Neural progenitor cell (in vitro differentiated cells): ENCODE measurements at places on chromosomes 5 and 9. TPM values are rescaled to one million over a fixed set of nuclear protein-coding genes. Genes with fewer than 3 reads are reported as not detected.

- no peak for DNase-seq
Measured at GRCh38 chr9:136695435-136695895, 8.2 kb upstream of the AGPAT2 start.

DNA sequence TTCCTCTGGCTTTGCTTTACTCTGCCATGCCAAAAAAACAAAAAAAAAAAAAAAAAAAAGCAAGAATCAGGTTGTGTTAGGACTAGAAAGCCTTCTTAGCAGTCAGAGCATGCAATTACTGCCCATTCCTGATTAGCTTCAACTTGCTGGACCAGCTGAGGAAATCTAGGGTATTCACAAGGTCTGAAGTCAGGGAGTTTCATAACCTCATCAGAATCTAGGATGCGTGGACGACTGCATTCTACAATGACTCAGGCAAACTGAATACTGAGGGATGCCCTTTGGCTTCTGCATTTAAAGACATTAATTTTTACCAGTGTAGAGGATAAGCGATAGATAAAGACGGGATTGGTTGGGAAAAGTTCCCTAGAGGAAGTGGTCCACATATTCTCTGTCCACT, 39.2 kb upstream of the SHOC1 start:
- DNase-seq, result no peak

DNA sequence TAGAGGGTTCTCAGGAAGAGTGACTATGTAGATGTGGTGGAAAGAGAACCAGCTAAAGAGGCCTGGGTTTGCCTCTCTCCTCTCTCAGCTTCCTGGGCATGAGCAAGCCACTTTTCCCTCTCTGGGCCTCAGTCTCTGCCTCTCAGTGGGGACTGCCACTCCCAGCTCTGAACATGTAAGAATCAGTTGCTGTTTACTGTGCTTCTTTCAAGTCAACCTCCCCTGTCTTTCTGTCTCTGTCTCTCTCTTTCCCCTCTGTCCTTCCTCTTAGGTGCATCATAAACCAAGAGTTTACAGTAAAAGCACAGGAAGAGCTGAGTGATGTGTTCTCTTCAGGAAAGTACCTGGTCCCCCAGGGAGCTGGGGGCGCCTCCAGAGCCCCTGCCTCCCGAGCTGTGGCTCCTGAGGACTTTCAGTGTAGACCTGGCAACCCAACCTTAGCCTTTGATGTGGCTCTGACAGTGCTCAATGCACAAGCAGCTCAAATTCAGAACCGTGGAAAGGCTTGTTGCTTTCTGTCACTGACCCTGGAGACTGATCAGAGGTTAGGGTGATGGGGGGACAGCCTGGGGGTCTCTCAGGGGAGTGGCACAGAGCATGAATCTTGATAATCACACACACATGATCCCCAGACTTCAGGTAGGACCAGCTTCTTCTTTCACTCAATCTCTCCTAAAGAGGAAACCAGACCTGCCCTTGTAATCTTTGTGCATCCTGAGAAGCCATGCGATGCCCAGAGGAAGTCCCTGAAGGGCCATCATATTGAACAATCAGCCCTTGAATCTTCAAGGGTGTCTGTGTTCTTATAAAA, 59.4 kb upstream of the TNFSF8 start:
- DNase-seq, result no peak

IFNA13 gene
- total RNA-seq, result not detected in 2 replicates

DNA sequence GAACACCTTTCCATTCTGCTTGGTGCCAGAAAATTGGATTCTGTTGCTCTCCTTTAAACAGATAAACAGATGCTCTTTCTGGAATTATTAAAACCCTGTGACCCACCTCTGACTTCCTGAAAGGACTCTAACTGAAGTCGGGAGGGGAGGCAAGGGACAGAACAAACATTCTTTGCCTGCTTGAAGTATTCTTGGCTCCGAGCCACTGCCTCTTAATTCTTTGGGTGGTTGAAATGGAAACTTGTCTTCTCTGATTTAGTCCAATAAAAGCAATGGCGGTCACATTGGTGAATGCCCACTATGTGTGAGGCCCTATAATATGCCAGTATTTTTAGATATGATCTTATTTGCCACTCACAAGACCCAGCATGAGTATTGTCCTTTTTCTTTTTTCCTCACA, 236.8 kb downstream of the SLIT3 start:
- peak; percentile 28 for DNase-seq

GRCh38 chr5:4306057-4306456, 710.4 kb downstream of the IRX1 start:
- DNase-seq, result no peak

GRCh38 chr5:158897444-158898160, 202.1 kb downstream of the EBF1 start:
- DNase-seq, result no peak

- no peak for DNase-seq
Measured at GRCh38 chr5:60338846-60339245, 361.1 kb downstream of the DEPDC1B start.

GRCh38 chr9:30382271-30382670, 2002.2 kb upstream of the ACO1 start:
- no peak for DNase-seq

- no peak for DNase-seq
Measured at GRCh38 chr9:89543111-89543510, 45.2 kb upstream of the SEMA4D start.

GRCh38 chr9:84145031-84145430, 164.4 kb downstream of the RMI1 start:
- DNase-seq, result no peak

DNA sequence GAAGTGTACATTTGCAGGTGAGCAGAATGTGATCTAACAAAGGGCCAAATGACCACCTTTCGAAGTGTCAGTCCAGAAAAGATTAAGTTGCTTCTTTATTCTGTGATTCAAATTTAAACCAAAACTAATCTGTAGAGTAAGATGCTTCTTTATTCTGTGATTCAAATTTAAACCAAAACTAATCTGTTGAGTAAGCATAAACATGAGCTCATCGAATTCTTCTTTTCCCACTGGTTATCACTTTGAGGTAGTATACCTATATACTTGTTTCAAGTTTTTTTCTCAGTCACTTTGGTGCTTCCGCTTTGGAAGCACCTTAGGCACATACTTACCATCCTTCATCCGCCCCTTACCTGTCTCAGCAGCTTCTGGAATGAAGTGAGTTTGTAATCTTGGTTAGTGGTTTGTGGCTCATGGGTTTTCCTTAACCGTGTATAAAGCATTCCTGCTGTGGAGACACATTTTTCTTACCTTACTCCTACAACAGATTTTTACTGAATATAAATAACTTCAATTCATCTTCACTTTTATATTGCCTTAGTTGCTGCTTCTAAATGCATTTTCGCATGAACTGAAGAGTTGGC, 40.7 kb upstream of the CTXN3 start:
- DNase-seq, result no peak

NMUR2 gene
- total RNA-seq, result 0.07 TPM in 1 of 2 replicates, not detected in the other

SMC5 gene
- total RNA-seq, result 35.2 and 63.1 TPM in 2 replicates

DNA sequence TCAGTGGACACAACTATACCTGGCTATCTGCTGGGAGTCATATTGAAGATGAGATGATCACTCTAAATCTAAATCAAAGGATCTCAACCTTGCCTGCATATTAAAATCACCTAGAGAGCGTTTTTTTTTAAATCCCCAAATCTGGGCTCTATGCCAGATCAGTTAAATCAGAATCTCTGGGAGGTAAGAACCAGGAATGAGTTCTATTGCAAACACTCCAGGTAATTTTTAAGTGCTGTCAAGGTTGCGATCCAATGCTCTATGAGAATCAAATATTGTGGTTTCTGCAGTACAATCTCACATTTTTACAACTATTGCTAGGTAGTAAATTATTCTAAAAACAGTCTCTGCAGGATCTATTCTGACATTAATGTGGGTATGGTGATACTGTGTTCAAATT, 202.3 kb upstream of the OR13F1 start:
- no peak for DNase-seq

IL17B gene
- not detected in 2 replicates for total RNA-seq

- no peak for DNase-seq
Measured at GRCh38 chr5:74146796-74147195, 493.7 kb downstream of the ENC1 start.

ANXA6 gene
- 95.0 and 97.6 TPM in 2 replicates for total RNA-seq

ADGRD2 gene
- total RNA-seq, result 0.13 and 0.43 TPM in 2 replicates

GRCh38 chr5:128083811-128084227, 253 bp downstream of the SLC12A2 start:
- DNase-seq, result no peak

PCDHGB6 gene
- total RNA-seq, result 13.2 and 22.1 TPM in 2 replicates

DNA sequence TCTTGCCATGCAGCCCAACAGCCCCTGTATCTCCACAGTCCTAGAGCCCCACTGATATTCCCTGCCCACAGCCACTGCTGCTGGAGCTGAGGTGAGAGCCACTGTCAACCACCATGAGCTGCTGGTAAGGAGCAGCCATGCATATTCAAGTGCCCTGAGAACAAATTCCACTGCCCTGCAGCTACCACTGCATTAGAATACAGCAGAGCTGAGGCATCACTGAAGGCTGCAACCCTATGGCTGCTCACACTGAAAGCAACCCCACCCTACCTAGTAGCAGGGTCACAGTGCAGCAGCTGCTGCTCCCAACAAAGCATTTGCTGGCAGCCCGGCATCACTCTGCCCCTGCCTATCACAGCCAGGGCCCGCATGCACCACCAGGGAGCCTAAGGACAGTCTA, 68.6 kb downstream of the SKIC3 start:
- DNase-seq, result no peak

DNA sequence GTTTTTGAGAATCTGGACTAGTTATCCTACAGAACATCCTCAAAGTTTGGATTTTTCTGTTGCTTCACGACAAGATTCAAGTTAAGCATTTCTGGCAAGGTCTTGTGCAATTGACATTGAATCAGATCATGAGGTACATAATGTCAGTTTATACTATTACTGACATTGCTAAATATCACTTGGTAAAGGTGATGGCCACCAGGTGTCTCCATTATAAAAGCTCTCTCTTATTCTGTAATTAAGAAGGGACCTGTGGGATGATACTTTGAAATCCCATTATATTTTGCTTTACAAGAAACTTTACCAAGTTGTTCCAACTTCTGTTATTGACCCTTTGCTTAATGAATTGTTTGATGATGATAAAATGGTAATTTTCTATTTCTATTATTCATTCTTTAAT, 131.0 kb upstream of the ASTN2 start:
- no peak for DNase-seq

DNA sequence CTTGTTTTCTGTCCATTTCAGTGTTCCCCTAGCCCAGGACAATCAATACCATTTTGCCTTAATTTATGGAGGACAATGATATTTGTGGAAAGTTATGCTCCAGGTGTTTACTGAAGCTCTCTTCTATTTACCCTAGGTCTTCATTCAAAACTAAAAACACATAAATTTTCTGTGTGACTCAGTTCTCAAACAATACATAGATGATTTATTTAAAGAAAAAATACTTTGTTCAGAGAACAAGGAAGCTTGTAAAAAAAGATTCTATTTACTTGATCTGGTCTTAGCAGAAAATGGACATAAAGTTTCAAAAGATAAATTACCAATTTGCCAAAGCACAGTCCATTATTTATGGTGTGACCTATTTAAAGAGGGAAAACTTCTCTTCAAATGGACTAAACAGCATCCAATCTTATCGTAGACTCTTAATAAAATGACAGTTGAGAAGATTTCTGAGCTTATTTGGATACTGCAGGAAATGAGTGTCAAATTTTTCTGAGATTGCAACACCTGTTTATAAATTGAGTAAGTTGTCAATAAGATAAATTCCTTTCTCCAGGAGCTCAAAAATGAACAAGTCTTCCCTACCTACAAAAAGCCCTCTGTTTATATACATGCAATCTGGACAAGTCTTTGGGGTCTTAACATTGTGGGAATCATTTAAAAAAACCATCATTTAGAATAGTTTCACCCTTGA, 627.2 kb downstream of the PSAT1 start:
- DNase-seq, result no peak

DNA sequence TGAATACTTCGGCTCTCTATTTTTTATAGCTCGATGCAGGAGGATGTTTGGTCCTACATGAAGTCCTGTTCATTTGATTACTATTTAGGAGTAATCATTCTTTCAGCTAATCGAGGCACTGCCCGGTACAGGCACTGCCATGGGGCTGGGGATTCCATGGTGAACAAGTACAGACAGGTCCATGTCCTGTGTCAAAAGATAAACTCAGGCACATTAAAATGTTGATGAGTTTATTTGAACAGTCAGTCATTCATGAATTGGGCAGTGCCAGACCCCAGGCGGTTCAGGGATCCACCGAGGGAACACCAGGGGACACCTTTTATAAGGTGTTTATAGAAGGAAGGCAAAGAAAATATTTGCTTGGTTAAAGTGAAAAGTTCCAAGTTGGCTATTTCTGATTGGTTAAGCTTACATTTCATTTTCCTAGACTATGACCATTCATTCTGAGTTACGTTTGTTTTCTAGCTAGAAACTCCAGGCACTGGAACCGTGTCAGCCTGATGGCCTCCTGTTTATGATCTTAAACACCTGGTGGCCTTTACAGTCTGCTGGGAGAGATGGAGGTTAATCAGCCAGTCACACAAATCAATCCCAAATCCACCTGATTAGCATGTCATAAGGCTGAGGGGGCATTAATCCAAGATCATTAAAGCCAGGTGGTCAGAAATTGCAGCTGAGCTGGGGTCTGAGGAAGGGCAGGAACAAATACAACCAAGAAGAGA, 47.0 kb upstream of the TDRD7 start:
- no peak for DNase-seq

- no peak for DNase-seq
Measured at GRCh38 chr9:21097817-21098216, 20.1 kb upstream of the IFNB1 start.

- DNase-seq, result no peak
Measured at GRCh38 chr9:78406933-78407332, 110.0 kb downstream of the PSAT1 start.

TXNDC8 gene
- total RNA-seq, result not detected in 2 replicates

DAB2 gene
- total RNA-seq, result 9.9 and 10.3 TPM in 2 replicates

DNA sequence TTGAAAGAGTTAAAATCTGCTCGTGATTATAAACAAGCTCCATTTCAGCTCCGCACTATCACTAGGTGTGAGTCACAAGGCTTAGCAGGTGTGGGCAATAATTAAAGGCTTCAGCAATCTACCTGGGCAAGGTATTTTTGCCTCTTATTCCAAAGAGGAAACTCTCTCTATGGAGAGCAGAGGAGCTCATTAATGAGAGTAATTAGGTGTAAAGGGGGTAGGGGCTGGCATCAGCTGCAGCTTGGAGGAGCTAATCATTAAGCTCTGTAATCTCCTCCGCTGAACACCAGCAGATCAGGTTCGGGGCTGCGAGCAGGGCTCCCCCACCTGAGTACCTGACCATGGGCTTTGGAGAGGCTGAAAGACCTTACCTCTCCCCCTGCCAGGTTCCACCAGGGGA, 129.2 kb downstream of the CRB2 start:
- peak; percentile 44 for DNase-seq

GRCh38 chr9:107161338-107161737, 121.7 kb upstream of the RAD23B start:
- DNase-seq, result no peak

- no peak for DNase-seq
Measured at GRCh38 chr9:119284587-119285337, 84.5 kb downstream of the BRINP1 start.

GLDC gene
- total RNA-seq, result 81.6 and 100 TPM in 2 replicates

PCDHA5 gene
- 2.4 and 2.7 TPM in 2 replicates for total RNA-seq

- peak; percentile 60 for DNase-seq
Measured at GRCh38 chr5:173237143-173237874, 2.3 kb upstream of the NKX2-5 start.
